ENCODE measurements at places on chromosomes 6 and 20. TPM values are rescaled to one million over a fixed set of nuclear protein-coding genes. Genes with fewer than 3 reads are reported as not detected.

- no peaks in the 10 kb centered on the region for H3K36me3 ChIP-seq
- H3K27ac ChIP-seq, result no peak overlapping the region
- no peak for DNase-seq
- H3K4me1 ChIP-seq, result peaks cover 21% of the 10 kb centered on the region
- peaks cover 4% of the 10 kb centered on the region for H3K27me3 ChIP-seq
- H3K4me3 ChIP-seq, result no peak overlapping the region
Measured at GRCh38 chr20:31842471-31843157, 2.8 kb downstream of the FOXS1 start.

CENPW gene
- 34.0 TPM for total RNA-seq

TP53INP2 gene
- total RNA-seq, result 68.5 TPM

DNA sequence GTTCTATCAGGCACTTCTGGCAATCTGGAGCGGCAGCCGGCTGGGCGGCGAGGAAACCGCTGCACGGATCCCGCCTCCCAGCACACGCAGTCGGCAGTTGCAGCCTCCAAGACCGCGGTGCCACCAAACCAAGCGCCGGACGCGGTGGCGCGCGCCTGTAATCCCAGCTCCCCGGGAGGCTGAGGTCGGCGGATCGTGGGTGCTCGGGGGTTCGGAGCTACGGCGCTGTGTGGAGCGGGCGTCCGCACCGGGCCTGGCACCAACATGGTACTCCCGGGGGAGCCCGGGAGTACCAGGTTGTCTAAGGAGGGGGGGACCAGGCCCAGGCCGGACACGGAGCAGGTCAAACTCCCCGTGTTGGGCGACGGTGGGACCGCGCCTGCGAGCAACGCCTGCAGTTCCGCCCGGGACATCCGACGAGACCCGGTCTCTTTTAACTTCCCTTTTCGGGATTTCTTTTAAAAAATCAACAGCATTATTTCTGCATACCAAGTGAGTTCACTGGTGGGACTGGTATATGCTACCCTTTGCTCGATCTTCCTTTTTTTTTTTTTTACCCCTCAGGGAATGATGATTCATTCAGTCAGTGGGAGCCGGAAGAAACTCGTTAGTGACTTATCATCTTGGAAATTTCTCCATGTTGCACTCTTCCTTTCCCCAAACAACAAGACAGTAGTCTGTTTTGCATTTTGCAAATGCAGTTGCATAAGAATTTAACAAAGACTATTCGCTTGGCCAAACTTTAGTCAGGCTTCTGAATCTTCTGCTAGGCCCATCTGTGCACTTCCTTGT, 27.6 kb downstream of the ZNF311 start:
- H3K4me3 ChIP-seq, result peak overlapping the region; percentile 9
- H3K4me1 ChIP-seq, result peaks cover 45% of the 10 kb centered on the region
- H3K27me3 ChIP-seq, result peaks cover 22% of the 10 kb centered on the region
- peak overlapping the region; percentile 62 for H3K27ac ChIP-seq
- DNase-seq, result no peak
- peaks cover 10% of the 10 kb centered on the region for H3K36me3 ChIP-seq

GRCh38 chr20:46920114-46920513, 25.5 kb downstream of the EYA2 start:
- H3K27me3 ChIP-seq, result peaks cover 4% of the 10 kb centered on the region
- no peaks in the 10 kb centered on the region for H3K4me1 ChIP-seq
- no peak overlapping the region for H3K27ac ChIP-seq
- no peaks in the 10 kb centered on the region for H3K36me3 ChIP-seq
- no peak for DNase-seq

- no peak overlapping the region for H3K27ac ChIP-seq
- H3K4me1 ChIP-seq, result no peaks in the 10 kb centered on the region
- no peak overlapping the region for H3K4me3 ChIP-seq
- peaks cover 10% of the 10 kb centered on the region for H3K27me3 ChIP-seq
- no peak for DNase-seq
Measured at GRCh38 chr6:168457653-168457934, 16.6 kb downstream of the SMOC2 start.

DNA sequence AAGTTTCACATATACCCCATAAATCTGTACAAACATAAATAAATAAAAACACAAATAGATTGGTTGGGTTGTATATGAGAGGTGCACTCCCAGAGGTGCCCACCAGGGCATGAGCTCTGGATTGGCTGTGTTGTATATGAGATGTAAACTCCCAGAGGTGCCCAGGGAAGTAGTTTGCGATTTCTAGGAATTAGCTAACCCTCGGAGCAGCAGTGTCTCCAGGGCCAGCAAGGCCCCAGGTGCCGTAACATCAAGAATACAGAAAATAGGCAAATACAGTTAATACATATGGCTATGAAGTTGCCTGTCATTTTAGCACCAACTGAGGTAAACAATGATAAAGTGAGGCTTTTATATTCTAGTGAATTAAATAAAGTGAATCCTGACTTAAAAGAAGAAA, 5.4 kb upstream of the GINM1 start:
- H3K27ac ChIP-seq, result no peak overlapping the region
- H3K36me3 ChIP-seq, result no peaks in the 10 kb centered on the region
- H3K27me3 ChIP-seq, result peaks cover 2% of the 10 kb centered on the region

DNA sequence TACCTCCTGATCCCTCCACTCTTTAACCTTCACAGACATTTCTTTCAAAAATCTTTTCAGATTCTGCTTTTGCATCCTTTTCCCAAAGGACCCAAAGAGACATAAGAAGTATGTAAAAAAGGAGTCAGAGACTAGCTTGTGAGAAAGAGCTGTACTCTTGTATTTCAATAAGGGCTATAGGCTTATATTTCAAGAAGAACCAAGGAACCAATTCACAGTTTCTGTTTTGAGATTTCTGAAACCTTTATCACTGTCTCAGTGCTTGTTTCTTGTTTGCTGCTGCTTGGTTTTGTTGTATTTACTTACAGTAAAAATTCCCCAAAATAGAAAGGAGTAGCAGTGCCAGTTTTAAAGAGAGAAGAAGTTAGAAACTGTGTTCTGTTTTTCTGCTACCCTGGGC, 461.6 kb upstream of the ID4 start:
- H3K4me1 ChIP-seq, result peaks cover 8% of the 10 kb centered on the region
- no peak overlapping the region for H3K27ac ChIP-seq
- H3K36me3 ChIP-seq, result no peaks in the 10 kb centered on the region
- DNase-seq, result no peak
- no peak overlapping the region for H3K4me3 ChIP-seq

ATP6V1G2 gene
- total RNA-seq, result 1.8 TPM

- peaks cover 20% of the 10 kb centered on the region for H3K4me1 ChIP-seq
- no peaks in the 10 kb centered on the region for H3K27me3 ChIP-seq
- no peak overlapping the region for H3K4me3 ChIP-seq
- no peak overlapping the region for H3K27ac ChIP-seq
- no peak for DNase-seq
Measured at GRCh38 chr6:112176175-112176574, 78.2 kb downstream of the LAMA4 start.

DNA sequence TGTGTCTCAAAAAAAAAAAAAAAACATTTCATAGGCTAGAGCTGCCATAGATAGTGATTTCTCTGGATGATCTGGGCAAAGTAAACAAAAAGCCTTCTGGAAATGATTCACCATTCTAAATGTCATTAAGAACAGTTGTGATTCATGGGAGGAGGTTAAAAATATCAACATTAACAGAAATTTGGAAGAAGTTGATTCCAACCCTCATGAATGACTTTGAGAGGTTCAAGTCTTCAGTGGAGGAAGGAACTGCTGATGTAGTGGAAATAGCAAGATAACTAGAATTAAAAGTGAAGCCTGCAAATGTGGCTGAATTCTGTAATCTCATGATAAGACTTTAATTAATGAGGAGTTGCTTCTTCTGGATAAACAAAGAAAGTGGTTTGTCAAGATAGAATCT, 26.8 kb upstream of the MMP24 start:
- no peak for DNase-seq
- no peak overlapping the region for H3K4me3 ChIP-seq
- H3K27ac ChIP-seq, result no peak overlapping the region
- no peaks in the 10 kb centered on the region for H3K4me1 ChIP-seq

DNA sequence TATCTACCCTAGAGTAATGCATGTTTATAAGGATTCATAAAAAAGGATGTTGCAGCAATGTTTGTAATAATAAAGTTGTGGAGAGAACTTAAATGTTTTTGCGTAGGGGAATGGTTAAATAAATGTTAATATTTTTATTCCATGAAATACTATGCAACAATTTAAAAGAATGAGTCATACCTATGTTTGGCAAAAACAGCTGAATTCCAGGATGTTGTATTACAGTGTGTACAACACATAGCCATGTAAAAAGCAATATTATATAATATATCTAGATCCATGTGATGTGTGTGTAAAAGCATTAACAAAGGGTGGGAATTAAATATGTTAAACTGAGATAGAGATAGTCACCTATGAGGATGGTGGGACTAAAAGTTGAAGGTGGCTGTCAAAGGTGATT, 21.1 kb upstream of the PKIB start:
- H3K4me3 ChIP-seq, result no peak overlapping the region
- peaks cover 30% of the 10 kb centered on the region for H3K36me3 ChIP-seq
- peaks cover 2% of the 10 kb centered on the region for H3K27me3 ChIP-seq
- H3K27ac ChIP-seq, result no peak overlapping the region
- no peak for DNase-seq
- no peaks in the 10 kb centered on the region for H3K4me1 ChIP-seq

- no peak for DNase-seq
- peaks cover 38% of the 10 kb centered on the region for H3K36me3 ChIP-seq
- H3K4me1 ChIP-seq, result peaks cover 11% of the 10 kb centered on the region
- H3K27ac ChIP-seq, result no peak overlapping the region
Measured at GRCh38 chr20:62887152-62887859, 25.7 kb upstream of the TCFL5 start.

- peaks cover 2% of the 10 kb centered on the region for H3K27me3 ChIP-seq
- H3K4me1 ChIP-seq, result peaks cover 20% of the 10 kb centered on the region
- no peak overlapping the region for H3K4me3 ChIP-seq
- peaks cover 42% of the 10 kb centered on the region for H3K36me3 ChIP-seq
Measured at GRCh38 chr6:3410385-3411360, 46.2 kb downstream of the SLC22A23 start.

LRP11 gene
- 51.7 TPM for total RNA-seq

ARHGAP18 gene
- total RNA-seq, result 102 TPM

- peaks cover 3% of the 10 kb centered on the region for H3K4me1 ChIP-seq
- peaks cover 12% of the 10 kb centered on the region for H3K36me3 ChIP-seq
- peak; percentile 76 for DNase-seq
- no peak overlapping the region for H3K27ac ChIP-seq
Measured at GRCh38 chr20:3753098-3753497, 14.5 kb downstream of the ADISSP start.

OXT gene
- not detected for total RNA-seq

DNA sequence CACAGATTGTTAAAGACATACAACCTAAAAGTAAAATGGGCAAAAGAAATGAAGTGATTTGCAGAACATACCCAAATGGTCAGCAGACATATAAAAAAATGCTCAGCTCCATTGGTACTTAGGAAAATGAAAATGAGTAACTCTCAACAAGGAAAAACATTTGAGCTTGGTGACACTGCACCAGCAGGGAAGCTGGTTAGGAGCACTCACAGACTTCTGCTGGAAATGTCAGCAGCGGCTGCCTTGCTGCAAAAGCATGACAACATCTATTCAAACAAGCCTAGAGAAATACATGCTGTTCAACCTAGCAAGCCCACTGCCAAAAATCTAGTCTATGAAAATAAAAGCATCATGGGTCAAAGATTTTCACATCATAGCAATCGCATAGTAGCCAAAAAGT, 99.0 kb upstream of the FOXQ1 start:
- no peak overlapping the region for H3K4me3 ChIP-seq
- no peaks in the 10 kb centered on the region for H3K36me3 ChIP-seq
- H3K27ac ChIP-seq, result no peak overlapping the region
- no peaks in the 10 kb centered on the region for H3K27me3 ChIP-seq
- no peak for DNase-seq
- H3K4me1 ChIP-seq, result peaks cover 7% of the 10 kb centered on the region

- no peaks in the 10 kb centered on the region for H3K36me3 ChIP-seq
- no peak overlapping the region for H3K4me3 ChIP-seq
- no peak for DNase-seq
- no peak overlapping the region for H3K27ac ChIP-seq
- H3K27me3 ChIP-seq, result peaks cover 1% of the 10 kb centered on the region
- H3K4me1 ChIP-seq, result no peaks in the 10 kb centered on the region
Measured at GRCh38 chr6:7785243-7786035, 59.5 kb downstream of the BMP6 start.

DNA sequence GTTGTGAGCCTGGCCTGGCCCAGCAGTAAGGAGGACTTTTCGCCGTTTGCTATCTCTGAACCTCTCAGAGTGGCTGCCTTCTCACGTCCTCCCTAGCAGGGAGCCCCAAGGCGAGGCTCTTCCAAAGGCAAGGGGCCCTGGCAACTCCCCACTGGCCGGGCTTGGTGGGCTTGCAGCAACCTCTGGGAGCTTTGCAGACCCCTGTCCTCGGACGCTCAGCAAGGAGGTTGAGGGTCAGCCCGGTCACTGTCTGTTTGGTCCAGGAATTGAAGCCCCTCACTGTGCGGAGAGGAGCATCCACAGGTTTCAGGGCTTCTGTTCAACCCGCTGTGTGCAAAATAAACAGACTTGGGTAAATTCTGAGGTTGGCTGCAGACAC, 28.2 kb upstream of the TBXT start:
- H3K27ac ChIP-seq, result no peak overlapping the region
- H3K4me3 ChIP-seq, result no peak overlapping the region
- peaks cover 15% of the 10 kb centered on the region for H3K4me1 ChIP-seq
- H3K27me3 ChIP-seq, result peaks cover 6% of the 10 kb centered on the region
- no peak for DNase-seq

- H3K27me3 ChIP-seq, result peaks cover 9% of the 10 kb centered on the region
- H3K4me1 ChIP-seq, result peaks cover 16% of the 10 kb centered on the region
- peak; percentile 34 for DNase-seq
- peaks cover 4% of the 10 kb centered on the region for H3K36me3 ChIP-seq
- peak within 1 kb of the TSS; percentile 100 for H3K4me3 ChIP-seq
- peak within 1 kb of the TSS; percentile 96 for H3K27ac ChIP-seq
Measured at GRCh38 chr20:9068841-9069663, at the start of gene PLCB4. PLCB4 (plus strand) TSS chr20:9069087; CDS start chr20:9307815, 238,728 bp downstream.

DEFB132 gene
- not detected for total RNA-seq

- no peaks in the 10 kb centered on the region for H3K36me3 ChIP-seq
- H3K27me3 ChIP-seq, result peaks cover 2% of the 10 kb centered on the region
- H3K27ac ChIP-seq, result no peak overlapping the region
- DNase-seq, result no peak
Measured at GRCh38 chr6:114087496-114087895, 116.5 kb upstream of the HDAC2 start.

DNA sequence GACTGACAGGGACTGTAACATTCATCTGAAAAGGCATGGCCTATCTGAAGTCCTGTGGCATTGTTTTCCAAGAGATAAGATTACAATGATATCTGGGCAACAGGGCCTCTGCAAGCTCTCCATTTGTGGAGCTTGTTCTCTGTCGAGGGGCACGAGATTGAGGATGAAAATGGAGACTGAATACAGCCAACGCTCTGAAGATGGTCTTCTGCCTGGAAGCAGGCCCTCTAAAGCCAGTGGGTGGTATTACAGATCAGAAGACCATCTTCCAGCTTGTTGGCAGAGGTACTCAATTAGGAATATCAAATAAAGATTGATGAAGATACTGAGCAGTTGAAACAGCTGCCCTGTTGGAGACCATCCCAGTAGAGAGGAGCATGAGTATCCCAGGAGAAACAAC, 288.2 kb downstream of the CENPW start:
- no peak overlapping the region for H3K27ac ChIP-seq
- H3K27me3 ChIP-seq, result no peaks in the 10 kb centered on the region
- no peak overlapping the region for H3K4me3 ChIP-seq
- no peaks in the 10 kb centered on the region for H3K4me1 ChIP-seq

Measured in endothelial cell (in vitro differentiated cells).